HCEC 1CT (cell line): ENCODE measurements at places on chromosomes 3 and 15.

DNA sequence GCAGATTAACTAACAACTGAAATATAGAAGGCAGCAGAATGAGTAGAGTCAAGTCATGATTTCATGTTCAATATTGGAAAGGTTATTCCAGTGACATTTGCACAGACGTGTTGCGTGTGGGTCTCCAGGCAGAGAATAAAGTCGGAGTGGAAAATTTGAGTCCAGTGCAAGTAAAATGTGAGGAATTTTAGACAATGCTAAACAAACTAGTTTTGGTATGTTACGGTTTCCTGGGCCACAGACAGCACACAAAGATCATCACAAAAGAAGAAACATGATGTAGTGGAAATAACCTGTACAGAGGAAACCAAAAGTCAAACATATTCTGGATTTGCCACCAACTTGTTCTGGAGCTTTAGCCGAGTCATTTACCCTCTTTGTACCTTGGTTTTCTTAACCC lies 367 bp downstream of the OR4F6 start:
- DNase-seq = no peak

- peak; percentile 84 for DNase-seq
Measured at GRCh38 chr3:159032311-159032710, 230.5 kb downstream of the MFSD1 start.

- DNase-seq = no peak
Measured at GRCh38 chr3:111592936-111593335, 2.2 kb downstream of the ZBED2 start.

DNA sequence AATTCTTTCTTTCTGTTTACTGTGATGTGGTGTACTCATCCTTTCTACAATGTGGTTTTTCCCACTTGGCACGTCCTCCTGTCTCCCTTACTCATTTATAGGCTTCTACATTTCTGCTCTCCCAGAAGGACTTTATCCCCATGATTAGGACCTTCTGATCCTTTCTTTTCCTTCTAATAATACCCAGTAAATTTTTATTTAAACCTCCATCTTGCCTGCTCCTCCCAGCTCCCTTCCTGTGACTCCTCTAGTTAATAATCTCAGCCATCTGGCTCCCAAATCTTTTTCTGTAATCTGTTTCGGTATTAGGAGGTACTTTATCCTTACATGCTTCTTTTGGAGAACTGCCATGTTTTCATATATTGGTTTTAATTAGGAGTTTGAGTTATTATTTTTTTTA lies 11.2 kb upstream of the P2RY1 start:
- no peak for DNase-seq

- peak; percentile 47 for DNase-seq
Measured at GRCh38 chr3:63968612-63969350, 54.5 kb downstream of the PSMD6 start.

DNA sequence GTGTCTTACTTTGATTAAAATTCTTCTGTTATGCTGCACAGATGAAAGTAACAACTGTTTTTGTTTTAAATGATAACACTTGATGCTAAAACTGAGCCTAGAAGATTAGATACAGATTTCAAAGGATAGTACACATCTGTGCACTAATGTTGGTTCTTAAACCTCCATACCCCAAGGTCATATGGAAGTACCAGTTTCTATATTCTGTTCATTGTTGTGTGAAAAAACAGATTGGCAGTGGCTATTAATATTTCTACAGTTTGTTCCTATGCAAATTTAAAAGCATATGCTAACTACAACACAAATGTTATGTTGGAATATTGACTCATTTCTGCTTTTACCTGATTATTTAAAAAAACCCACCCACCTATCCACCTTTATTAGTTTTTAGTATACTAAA lies 32.0 kb upstream of the GBE1 start:
- DNase-seq = no peak

DNA sequence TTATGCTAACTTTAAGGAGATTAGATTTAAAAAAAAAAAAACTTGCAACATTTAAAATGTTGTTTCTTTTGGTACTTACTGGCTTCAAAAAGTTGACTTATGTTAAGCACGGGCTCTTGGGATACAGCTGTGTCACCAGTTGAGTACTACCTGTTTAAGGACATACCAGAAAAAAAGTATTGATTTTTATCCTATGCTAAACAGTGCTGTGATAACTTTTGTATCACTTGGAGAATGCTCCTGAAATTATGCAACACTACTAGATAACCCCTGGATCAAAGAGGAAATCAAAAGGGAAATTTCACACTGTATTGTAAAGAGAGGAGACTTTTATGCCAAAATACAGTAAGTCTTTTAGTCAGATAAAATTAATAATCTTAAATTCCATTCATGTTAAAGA lies 77.7 kb downstream of the SLMAP start:
- DNase-seq = no peak

DNA sequence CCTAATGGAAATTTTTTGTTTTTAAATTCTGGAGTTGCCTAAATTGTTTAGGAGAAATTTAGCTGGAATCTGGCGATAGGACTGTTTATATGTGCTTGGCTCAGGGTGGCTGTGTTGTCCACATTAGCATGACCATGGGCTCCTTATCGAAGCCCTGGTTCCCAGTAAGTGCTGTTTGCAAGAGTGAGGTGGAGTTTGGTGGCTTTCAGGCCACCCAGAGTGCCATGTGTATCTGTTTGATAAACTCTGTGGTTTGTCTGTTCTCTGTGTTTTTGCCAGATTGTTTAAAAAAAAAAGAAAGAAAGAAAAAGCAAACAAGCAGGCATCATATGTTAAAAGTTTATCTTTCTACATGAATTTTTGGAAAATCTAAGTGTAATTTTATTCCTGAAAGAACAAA lies 51.5 kb downstream of the PLCL2 start:
- DNase-seq = no peak

DNA sequence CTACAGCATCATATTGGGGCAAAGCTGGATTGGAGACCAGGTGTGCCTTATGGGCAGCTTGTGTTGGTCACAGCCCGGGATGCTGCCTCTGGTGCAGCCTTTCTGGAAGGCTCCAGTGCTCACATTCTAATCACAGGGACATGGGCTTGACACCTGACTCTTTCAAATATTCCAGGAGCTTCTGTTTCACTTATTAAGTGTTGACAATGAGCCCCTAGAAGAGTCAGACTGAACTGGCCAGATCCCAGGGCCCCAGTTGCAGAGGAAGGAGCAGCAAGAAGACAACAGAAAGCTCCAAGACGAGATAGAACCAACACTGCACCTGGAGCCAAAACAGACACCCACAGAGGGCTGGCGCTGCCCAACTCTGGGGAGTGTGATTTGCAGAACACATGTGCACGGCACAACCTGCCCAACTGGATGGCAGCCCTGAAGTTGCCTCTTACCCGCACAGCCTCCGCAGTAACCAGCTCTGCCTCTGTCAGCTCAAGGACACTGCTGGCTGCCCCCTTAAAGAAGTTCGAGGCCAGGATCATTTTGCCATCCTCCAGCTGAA lies 30.3 kb downstream of the ALDH1L1 start:
- DNase-seq = no peak
